ENCODE measurements at places on chromosomes 4 and X.

GRCh38 chr4:59553063-59553720 is 1646.9 kb upstream of the ADGRL3 start:
- DNase-seq = peak; percentile 19

DNA sequence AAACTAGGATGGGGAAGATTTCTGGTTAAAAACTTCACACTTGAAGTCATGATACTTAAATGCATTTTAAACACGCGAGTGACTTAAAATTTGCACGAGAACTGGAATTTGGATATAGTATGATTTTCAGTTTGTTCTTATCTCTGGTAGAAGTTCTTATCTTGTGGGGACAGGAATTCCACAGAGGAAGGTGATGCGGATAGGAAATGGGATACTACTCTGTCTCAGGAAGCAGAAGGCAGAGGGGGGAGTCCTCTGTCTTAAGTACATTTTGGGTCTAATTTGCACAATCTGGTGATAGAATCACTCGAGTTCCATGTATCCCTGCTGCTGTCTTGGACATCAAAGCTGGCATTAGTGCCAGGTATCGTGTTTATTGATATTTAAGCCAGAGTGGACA is 53.3 kb downstream of the TLL1 start:
- DNase-seq = no peak

DNA sequence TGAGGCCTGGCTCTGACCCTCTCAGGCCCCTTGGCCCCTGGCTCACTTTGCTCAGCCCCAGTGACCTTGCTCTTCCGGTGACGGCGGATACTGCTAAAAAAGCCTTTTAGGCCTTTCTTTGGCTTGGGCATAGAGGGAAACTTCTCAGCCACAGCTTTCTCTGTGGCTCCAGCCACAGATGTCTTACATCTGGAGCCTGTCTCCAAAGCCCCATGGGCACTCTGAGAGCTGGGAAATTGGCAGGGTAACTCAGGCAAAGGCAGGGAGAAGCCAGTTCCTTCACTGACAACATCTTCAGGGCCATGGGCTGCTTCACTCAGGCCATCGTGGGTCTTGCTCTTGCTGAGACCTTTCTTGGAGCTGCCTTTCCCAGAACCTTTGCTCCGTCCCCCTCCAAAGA is 12.8 kb downstream of the AMER1 start:
- no peak for DNase-seq

DNA sequence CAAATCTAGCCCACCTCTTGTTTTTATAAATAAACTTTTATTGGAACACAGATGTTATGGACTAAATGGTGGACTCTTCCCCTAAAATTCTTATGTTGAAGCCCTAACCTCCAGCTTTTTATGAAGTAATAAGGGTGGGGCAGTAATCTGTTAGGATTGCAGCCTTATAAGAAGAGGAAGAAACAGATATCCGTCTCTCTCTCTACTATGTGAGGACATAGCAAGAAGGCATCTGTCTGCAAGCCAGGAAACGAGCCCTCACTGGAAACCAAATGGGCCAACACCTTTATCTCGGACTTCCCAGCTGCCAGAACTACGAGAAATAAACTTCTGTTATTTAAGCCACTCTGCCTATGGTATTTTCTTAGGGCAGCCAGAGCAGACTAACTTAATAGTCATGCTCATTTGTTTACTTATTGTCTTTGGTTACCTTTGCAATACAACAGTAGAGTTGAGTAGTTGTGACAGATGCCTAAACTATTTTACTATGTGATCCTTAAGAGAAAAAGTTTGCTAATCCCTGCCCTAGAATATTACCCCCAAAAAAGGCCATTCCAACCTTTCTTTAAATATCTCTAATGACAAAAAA is 67.4 kb downstream of the MANBA start:
- no peak for DNase-seq

- DNase-seq = no peak
These were observed 840 bp downstream of the GRID2 start for GRCh38 chr4:92304606-92305005.

- no peak for DNase-seq
These were observed 41.4 kb upstream of the USP9X start for GRCh38 chrX:41043674-41044345.

GRCh38 chrX:76920607-76921006 is 493.1 kb downstream of the MAGEE1 start:
- DNase-seq = no peak

GRCh38 chrX:145292218-145292617 is 44.9 kb downstream of the SPANXN1 start:
- DNase-seq = no peak

DNA sequence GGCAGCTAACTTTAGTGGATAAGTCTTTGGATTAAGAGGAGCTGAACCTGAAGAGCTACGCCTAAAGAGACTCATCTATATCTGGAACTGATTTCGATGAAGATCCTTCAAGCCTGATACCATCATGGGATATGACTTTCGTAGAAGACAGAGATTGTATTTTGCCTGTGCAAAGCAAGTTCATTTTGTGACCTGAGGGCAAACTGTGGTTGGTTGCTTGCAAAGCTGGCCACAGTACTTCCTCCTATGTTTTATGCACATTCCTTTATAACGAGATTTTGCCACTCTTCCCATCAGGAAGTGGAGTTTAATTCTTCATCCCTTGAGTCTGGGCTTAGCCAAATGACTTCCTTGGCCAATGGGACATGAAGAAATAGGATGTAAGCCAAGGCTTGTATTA is 519.3 kb upstream of the NR3C2 start:
- DNase-seq = no peak

All from BJ (cell line).